ENCODE measurements at places on chromosomes 12 and 14.
A peak's percentile ranks its signal among the peaks of the same experiment; 100 is the strongest.

DNA sequence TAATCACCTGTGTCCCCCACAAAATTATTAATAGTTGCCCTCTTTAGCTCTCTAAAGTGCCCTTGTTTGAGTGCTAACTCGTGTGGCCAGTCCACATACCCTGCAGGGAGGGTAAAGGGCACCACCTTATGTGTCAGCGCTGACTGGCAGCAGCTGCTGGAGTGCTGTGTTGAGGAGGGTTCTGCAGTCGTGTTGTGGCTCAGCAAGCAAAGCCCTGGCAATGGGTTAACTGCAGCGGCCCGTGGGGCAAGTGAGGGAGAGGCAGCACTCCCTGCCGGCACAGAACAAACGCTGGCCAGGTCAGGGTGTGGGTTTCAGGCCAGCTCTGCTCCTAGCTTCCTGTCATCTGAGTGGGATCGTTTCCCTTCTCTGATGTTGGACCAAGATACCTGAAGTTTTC lies 369.8 kb downstream of the CACNA1C start:
- no peak for DNase-seq

- DNase-seq = no peak
These were observed 242.9 kb downstream of the GLT1D1 start for GRCh38 chr12:129096184-129096583.

DNA sequence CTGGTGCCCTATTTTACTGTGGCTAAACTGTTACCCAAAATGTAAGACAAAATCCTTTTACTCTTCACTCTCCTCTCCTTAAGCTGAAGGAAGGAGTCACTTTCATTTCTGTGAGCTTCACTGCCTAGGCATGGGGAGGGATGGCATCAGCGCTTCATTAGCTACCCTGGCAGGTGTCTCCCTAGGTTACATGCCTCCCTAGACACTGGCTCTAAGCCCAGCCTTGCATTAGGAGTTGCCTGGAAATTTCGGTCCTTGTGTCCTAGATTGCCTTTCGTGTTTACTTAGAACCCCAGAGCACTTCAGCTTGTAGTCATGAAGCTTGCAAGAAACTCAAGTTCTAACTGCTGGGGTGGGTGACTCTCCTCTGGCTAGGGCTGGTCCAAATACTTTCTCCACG lies 520.5 kb upstream of the STXBP6 start:
- no peak for DNase-seq

DNA sequence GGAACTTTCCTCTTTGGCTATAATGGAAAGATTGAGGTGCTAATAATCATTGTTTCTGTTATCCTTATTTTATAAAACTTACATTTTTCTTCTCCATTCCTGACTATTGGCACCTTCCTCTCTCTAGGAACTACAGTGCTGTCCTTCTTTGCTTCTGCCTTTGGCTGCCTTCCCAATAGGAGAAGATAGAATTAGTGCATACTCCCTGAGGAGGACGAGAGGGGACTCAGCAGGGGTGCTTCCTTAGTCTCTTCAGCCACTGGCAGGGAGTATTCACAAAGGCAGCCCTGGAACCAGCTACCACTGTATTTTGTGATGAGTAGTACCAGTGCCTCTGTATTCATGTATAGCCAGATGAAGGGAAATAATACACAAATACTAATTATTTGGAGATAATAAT lies 208.5 kb downstream of the FOXG1 start:
- no peak for DNase-seq

DNA sequence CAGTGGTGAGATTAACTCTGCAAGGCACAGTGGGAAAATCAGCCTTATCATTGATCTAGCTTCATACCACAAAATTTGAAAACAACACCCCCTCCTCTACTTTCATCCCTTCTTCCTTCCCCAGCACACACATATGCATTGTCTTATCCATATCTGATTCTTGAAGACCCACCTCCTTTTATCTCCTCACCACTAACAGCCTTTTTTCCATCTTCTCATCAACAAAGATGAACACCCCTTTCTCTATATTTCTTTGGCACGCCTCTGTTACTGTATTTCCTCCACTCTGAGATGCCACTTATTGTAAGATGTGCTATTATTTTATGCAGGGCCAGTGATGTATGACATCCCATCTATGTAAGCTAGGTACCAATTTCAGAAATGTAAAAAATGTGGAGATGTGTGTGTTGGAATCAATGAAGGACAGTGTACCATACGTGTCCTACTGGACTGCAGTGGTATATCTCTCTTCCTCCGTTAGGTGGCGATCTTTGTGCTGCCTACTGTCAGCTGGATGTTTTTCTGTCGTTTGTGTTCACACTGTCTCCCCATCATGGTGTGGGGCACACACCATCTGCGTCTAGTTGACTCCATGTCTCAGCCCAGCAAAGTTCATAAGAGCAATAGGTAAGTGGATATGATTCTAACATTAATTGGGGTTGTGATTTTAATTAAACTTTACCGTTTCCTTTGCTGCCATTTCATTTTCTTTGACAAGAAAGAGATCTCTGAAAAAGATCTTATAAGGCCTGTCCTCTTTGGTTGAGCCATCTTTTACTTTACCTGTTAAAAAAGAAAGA lies 24.0 kb downstream of the CCDC38 start:
- peak; percentile 63 for DNase-seq

DNA sequence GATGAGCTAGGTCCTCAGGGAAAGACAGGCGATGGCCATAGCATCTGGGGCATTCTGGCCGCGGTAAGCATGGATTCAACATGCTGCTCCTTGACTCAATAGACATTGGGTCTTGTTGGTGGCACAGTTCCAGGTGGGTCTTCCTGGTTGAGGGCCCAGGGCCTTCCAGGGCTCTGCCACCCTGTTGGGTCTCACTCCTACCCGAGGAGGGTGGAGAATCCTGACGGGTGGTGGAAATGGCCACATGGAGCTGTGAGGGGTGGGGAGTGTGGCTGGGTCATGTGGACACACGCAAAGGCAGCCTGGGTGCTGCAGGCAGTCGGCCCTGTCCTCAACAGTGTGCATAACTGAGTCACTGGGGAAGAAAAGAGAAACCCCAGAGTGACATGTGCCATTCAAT lies 148.1 kb downstream of the KIF26A start:
- DNase-seq = no peak

DNA sequence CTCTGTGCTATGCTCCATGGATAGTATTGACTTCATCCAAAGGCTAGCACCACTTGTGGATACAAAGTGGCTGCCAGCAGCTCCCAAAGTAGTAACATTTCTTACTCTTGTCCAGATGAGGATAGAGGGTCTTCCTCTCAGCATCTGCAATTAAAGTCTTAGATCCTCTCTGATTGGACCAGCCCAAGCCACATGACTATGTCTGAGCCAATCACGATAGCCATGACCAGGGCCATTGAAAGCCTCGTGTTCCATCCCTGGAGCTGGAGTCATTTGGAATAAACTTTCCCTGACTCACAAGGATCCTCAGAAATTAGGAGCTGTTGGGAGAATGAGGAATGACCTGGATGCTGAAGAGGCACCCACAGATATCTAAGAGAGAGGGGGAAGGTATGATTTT lies 28.5 kb upstream of the SLC24A4 start:
- no peak for DNase-seq

GRCh38 chr14:22458737-22459136 lies 130.3 kb downstream of the DAD1 start:
- DNase-seq = no peak

DNA sequence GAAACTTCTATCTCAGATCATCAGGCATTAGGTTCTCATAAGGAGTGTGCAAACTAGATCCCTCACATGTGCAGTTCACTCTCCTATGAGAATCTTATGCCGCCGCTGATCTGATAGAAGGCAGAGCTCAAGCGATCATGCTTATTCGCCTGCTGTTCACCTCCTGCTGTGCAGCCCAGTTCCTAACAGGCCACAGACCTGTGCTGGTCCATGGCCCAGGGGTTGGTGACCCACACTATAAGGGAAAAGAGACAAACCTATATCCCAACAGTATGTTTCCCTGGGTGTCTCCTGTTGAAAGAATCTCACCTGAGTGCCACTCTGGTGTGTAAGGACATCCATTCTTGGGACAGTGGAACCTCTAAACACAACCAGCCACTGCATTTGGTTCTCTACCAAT lies 186.3 kb downstream of the RIMBP2 start:
- no peak for DNase-seq

- no peak for DNase-seq
These were observed 389.7 kb upstream of the FAR2 start for GRCh38 chr12:28759333-28759732.

DNA sequence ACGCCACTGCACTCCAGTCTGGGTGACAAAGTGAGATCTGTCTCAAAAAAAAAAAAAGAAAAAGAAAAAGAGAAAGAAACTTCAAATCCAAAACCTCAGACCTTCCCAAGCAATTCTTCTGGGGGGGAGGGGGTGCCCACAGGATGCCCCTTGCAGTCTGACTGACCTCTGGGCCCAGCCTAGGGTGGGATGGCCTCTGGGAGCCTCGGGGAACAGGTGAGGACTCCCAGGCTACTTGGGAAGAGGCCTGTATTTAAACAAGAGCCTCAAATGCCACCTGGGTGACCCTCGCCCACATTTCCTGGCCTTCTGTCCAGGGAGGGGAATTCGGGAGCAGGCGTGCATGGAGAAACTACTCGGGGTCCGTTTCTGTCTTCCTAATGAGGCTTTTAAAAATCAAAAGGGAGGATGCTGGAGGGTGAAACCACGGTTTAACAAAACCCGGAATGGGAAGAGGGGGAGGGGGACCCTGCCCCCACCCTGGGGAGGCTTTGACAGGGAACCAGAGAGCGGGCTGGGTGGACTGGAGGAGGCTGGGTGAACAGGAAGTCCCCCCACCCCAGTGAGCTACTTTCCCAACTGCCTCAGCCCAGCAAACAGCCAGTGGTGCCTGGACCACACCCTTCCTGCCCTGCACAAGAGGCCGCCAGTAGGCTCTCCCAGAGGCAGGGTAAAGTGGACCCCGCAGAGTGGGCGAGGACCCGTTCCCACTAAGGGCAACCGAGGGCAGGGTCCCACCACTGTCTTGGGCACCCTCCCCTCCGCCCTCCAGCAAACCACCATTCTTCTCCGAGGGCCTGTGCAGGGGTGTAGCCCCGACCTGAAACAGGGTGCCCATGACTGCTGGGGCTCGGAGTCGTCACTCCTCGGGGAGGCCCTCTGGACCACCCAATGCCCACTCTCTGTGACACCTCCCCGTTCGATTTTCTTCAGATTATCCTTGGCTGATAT lies 1.5 kb upstream of the FBRSL1 start:
- DNase-seq = peak; percentile 70

GRCh38 chr14:90781344-90781761 lies 34.9 kb downstream of the TTC7B start:
- no peak for DNase-seq

- DNase-seq = no peak
These were observed 20.3 kb downstream of the MTA1 start for GRCh38 chr14:105439710-105440553.

DNA sequence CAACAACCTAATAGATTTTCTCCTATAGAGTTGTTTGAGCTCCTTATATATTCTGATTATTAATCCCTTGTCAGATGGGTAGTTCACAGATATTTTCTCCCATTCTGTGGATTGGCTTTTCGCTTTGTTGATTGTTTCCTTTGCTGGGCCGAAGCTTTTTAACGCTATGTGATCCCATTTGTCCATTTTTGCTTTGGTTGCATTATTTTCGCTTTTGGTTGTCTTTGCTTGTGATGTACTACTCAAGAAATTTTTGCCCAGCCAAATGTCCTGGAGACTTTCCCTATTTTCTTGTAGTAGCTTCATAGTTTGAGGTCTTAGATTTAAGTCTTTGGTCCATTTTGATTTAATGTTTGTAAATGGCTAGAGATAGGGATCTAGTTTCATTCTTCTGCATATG lies 258.4 kb upstream of the FAR2 start:
- no peak for DNase-seq

DNA sequence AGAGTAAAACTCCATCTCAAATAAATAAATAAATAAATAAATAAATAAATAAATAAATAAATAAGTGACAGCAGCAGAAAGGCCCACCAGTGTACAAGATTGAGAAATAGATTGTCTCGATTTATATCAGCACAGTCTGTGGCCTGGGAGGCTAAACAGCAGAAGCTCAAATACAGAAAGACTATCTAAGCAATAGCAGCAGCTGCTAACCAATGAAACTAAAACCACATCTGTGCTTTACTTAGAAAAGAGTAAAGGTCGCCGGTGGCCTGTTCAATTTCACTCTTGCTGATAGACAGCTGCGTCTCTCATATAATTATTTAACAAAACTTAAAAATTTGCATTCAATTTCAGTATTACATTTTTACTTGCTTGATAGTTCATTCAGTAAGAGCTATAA lies 325.7 kb downstream of the CEP128 start:
- no peak for DNase-seq

DNA sequence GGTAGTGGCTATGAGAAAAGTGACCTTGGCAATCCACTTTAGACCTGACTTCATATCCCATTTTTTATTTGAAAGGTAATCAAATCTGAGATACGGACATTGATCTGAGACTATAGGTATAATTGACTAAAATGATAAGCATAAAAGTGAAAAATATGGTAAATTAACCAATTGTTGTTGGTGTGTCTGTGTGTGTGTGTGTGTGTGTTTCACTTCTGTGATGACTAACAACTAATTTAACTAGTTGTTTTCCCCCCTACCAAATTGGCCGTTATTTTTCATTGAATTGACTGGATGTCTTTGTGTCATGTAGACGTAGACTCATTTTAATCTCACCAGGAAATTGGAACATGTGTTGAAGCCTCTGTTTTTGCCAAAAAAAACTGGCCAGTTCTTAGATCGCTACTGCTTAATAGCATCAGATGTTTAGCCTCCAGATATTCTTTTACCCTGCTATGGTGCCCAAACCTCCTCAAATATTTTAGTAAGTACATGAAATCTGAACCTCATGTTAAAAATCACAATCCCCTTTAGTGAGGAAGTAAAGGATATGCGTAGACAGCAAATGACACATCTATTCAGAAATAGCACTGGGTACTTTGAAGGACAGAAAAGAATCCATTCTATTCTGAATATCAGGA lies 395.0 kb downstream of the EGLN3 start:
- DNase-seq = no peak

- no peak for DNase-seq
These were observed at the start of gene TRHDE for GRCh38 chr12:72272091-72272661. Gene TRHDE, plus strand, starts transcription at chr12:72272370. Its CDS starts 274 bp downstream, at chr12:72272644.

DNA sequence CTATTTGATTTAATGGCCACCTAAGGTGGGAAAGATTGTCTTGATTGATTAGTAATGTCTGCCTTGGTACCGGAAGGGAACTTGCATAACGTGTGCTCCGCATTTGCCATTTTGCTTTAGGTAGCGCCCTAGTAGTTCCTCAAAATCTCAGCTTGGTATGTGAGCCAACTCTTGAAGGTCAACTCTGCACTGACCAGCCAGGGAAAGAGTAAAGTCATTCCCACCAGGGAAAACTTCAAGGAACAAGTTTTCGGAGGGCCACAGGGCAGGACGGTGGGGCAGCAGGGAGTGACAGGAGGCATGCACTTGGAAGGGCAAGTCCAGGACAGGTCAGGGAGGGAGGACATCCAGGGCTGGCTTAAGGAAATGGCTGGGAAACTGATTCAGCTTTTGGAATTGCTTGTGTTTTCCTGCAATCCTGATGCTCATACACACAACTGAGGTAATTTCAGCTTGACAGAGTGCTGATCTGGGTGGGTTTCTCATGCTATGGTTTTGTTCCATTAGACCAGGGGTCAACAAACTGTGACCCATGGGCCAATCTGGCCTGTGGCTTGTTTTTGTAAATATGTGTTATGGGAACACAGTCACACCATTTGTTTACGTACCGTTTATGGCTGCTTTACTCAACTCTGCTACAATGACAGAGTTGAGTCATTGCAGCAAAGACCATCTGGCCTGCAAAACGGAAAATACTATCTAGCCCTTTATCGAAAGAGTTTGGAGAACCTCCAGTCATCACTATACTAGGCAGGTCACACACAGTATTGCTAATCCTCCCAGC lies 184.5 kb downstream of the RBM19 start:
- DNase-seq = no peak
